ENCODE measurements at places on chromosomes 1 and 21.

- no peak for DNase-seq
These were observed 29.5 kb upstream of the DMRTA2 start for GRCh38 chr1:50452700-50453099.

DNA sequence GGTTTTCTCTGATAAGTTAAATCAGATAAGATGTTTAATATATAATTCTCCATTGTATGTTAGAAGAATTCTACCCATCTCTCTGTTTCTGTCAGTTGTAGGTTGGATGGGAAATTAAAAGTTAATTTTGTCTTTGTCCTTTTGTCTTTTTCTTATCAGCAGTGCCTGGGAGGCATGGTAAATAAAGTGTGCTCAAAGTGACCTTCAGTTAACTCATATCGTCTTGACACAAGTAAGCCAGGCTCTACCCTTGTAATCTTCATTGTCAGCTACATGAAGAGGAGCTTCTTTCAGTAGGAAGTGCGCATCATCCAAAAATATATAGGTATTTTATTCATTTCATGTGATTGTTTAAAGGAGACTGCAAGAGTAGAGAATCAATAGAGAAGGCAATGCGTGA lies 138.9 kb upstream of the NRIP1 start:
- no peak for DNase-seq

GRCh38 chr1:12127206-12127810 lies 39.5 kb upstream of the TNFRSF1B start:
- no peak for DNase-seq

DNA sequence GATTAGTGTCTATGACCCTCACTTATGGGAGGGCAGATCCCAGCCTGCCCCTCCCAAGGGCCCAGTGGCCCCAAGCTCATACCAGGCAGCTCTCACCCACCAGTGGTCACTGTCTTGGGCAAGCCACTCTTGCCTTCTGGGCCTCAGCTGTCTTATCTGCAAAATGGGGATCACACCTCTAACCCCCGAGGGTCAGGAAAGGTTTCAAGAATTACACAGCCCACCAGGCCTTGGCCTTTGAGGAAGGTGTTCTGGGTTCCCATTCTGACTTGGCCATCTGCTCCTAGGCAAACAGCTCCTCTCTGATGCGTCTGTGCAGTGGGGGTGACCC lies 16.8 kb downstream of the RUNX3 start:
- no peak for DNase-seq

GRCh38 chr1:210464519-210465039 lies 135.9 kb downstream of the HHAT start:
- peak; percentile 93 for DNase-seq

- no peak for DNase-seq
These were observed 87.6 kb downstream of the IFI44 start for GRCh38 chr1:78737241-78737640.

GRCh38 chr1:41122851-41123518 lies 101.5 kb upstream of the SLFNL1 start:
- DNase-seq: peak; percentile 59

DNA sequence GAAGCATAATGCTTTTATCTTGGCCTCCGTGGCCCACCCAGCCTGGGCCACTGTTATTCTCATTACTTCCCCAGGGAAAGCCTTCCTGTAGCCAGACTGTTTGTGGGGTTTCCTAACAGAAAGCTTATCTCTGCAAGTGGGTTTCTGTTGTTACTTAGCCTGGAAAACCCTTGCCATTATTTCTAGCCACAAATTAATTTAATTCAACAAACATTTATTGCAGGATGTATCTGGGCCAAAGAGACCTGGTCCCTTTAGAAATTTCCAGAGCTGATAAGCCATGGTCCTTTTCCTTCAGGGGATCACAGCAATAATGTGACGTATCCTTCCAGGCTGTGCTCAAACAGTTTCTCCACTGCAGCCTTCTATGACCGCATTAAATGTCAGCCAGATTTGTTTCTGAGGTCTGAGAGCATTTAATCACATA lies 20.9 kb downstream of the TNN start:
- no peak for DNase-seq

DNA sequence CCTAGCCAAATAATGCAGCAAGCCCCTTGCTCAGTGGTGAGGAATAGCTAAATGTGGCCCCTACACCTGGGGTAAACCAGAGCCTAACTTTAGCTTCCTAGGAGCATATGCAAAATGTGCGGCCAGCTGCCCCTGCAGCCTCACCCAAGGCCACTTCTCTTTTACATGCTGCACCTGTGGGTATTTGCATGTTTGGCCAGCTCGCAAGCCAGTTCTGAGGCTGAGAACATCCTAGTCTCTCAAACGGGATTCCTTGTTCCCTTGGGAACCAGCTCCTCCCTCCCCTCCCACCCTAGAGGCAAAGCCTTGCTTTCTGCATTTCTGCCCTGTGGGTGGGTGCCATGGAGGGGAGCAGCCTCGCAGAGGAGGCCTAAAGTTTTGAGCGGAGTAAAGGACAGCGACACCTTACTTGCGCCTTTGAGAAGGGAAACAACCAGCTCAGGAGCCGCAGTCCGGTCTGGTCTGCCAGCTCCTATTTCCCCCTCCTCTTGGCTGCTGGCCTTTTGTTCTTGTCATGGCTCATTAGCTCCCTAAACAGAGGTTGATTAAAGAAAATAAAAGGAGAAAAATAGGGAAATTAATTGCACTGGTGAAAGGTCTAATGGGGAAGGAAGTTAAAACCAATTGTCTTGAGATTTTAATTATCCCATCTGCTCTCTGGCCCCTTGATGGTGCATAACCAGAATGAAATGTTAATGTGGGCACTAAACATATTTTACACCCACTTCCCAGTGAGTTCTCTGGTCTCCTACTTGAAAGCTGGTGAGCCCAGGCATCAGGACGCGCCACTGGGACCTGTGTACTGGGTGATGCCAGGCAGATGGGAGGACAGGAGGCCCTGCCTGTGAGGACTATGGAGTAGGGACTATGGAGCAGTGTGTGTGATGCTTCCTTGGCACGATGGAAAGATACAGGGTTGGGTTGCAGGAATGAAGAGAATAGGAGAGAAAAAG lies 68.7 kb downstream of the TEX35 start:
- no peak for DNase-seq

GRCh38 chr1:64243757-64244080 lies 40.3 kb downstream of the UBE2U start:
- DNase-seq: no peak

- DNase-seq: no peak
These were observed 131.7 kb upstream of the USH2A start for GRCh38 chr1:216554934-216555333.

- no peak for DNase-seq
These were observed 16.6 kb downstream of the AK4 start for GRCh38 chr1:65164633-65165032.

DNA sequence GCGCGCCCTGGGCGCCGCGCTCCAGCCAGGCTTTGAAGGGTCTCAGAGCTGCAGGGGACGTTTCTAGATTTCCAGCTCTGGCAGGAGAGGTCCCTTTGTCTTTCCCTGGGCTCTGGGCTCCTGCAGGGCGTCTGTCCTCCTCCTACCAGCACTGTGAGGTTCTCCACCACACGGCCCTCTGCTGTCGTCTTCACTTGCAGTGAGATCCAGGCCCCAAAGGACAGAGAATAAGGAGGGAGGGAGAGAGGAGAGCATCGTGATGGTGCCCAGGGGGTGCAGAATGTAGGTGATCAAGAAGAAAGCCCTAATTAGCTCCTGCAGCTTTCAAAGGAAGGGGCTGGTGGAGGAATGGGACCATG lies 4.2 kb upstream of the GNB1 start:
- no peak for DNase-seq

DNA sequence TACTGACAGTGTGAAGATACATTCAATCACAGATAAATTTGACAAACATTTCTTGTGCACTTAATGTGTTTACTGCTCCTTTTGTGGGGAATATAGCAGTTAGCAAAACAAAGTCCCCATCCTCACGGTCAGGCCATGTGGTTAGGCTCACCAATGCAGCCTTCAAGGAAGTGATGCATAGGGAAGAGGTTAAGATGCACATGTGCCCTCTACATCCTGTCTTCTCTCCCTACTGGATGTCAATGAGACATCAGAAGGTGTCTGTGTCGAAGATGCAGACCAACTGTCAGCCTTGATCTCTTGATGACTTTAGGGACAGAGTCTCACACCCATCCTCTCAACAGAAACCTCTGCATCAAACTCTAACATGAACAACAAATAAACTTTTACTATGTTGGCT lies 78.7 kb downstream of the FH start:
- no peak for DNase-seq
